ENCODE measurements at places on chromosomes 12 and 14.

DNA sequence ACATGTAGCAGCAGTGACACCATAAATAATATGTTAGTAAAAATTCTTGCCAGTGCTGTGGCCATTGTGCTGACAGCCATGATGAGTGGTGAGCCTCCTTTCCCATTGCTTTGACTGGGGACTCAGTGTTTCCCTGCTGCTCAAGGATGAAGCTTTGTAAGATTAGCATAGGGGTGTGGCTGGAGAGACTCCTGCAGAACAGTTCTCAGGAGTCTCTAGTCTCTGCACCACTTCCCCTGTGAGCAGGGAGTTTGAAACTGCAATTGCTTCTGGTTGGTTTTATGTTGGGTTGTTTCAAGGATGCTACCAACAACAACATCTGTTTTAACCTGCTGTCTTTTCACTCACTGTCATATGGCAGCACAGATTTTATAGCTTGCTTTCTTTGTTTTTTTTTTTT is 41.4 kb downstream of the ZC3H14 start:
- no peak for DNase-seq

DNA sequence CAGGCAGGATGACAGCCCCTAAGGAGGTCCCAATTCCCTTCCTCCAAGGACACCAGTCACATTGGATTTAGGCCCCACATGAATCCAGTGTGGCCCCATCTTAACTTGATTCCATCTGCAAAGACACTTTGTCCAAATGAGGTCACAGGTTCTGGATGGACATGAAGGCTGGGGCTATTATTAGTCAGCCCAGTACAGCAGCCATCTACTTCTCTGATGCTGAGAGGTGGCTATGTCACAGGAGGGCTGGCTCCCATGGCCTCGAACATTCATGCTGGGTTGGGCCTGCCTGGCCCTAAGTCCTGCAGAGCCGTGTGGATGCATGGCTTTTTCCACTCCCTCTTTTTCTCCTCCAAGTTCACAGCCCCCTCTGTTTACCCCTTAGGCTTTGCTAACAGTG is 35.9 kb downstream of the SLC15A4 start:
- no peak for DNase-seq

DNA sequence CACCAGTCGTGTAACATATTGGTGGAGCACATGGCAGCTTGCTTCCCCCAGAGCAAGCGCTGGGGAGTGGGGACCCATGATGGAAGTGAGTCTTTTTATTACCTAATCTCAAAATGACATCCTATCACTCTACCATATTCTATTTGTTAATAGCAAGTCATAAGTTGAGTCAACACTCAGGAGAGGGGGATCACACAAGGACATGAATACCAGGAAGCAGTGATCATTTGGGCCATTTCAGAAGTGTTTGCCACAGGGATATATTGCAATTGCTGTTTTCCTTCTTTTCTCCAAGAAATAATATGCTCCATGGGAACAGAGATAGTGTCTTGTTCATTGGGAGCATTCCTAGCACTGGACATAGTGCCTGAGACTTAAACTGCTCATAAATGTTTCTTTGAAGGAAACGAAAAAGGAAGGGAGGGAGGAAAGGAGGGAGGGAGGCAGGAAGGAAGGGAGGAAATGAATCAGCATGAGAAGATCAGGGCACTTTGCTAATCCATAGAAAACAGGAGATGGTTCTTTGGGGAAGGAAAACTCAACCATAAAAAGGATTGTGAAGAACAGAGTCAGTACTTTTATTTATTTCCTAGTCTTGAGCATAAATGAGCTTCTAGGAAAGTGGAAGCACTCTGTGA is 39.2 kb upstream of the EEA1 start:
- no peak for DNase-seq

DNA sequence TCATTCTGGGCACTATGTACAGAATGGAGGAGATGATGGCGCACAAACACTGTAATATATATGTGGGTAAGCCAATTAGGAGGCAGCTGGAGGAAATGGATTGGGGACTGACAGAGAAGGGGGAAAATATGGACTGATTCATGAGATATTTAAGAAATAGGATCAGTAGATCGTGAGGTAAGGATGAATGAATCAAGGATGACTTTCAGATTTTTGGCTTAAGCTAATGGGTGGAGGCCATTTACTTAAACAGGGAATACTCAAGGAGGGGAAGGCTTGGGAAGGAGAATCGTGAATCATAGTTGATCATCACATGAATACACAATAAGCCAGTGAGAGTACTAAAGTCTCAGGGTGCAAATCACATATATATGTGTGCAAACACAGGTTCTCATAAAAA is 11.2 kb upstream of the GNPNAT1 start:
- no peak for DNase-seq

- DNase-seq = no peak
Measured at GRCh38 chr14:35050652-35051051, 4.6 kb downstream of the FAM177A1 start.

DNA sequence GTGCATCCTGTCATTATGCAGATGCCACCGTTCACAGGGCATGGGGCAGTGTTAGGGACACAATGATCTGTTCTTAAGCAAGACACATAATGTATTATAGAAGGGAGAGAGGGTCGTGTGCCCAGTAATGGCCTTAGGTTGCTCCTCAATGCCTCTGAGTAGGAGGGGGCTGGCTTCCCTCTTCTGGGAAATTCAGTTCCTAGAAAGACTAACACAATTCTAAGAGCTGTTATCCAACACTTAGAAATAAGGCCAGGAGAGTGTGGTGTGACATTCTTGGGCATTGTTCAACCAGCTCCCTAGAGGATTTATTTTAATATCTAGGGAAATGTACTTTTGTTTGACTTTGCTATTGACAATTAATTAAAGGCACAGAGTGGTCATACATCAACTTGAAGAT is 118.5 kb downstream of the ADCK1 start:
- no peak for DNase-seq

DNA sequence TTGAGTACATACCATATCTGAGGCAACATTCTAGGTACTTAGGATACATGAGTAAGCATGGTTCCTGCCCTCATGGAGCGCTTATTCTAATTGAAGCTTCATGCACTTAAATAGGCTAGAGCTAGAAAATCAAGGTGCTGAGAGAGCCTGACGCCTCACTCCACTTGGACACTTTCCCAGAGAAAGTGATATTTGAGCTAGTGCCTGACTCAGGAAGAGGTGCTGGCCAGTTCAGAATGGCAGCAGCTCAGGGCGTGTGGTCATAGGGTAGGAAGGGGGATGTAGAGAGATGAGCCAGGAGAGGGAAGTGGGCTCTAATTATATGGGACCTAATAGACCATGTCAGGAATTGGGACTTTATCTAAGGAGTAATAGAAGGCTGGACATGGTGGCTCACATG is 33.3 kb downstream of the TULP3 start:
- DNase-seq = no peak

DNA sequence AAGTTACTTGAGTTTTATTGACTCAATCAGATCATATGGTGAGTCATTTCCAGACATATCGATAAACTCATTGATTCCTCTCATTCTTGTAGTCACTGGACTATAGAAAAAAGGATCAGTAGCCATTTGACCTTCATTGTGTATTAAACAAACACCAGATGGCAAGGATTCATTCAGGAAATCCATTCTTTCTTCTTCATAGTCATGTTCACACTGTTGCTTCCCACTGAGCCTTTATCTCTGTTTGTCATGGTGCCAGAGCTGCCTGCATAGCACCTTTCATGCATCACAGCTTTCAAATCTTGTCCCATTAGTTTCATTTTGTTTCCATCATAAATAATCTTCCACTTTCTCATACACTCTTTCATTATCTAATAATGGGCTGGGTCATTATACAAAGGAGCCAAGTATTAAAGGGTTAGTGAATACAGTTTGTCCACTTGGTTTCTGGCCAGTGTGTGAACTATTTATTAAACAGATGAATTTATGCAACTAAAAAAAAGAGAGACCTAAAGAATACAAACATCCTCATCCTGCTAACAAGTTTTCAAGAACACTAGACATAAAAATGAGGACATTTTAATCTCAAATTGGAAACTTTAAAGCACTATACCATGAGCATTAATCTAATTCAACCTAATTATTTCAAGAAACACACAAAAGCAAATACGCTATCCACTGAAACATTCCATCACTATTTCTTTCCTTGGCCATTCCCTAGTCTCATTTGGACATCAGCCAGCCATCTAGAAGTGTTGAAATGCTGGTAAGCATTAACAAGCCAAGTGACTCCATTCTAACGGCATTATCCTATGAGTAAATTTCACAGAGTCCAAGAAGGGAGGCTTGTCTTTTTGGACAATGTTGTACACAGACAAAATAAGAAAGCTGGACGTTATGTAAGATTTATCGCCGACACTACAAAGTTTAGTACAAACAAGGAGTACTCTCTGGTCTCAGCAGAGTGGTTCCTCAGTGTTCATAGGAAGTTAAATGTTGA is 476.5 kb downstream of the FOXG1 start:
- no peak for DNase-seq

GRCh38 chr12:89194683-89195082 is 157.6 kb downstream of the DUSP6 start:
- no peak for DNase-seq

DNA sequence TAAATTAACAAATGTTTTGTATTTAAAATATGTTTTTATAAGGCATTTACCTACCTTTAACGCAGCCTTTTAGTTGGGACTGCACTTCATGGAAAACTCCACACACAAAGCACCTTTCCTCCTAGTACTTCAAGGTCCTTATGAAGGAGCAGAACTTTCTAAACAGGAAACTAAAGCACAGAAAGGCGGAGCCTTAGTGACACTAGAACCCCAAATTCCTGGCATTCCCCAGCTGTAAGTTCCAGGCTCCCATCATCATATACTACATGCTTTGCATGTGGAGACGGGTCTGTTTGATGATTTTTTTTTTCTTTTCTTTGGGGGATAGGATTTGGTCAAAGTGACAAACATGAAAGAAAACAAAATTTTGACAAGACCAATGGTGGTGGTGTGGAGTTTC is 39.5 kb downstream of the STXBP6 start:
- DNase-seq = no peak

GRCh38 chr12:68953536-68953935 is 20.6 kb upstream of the CPM start:
- DNase-seq = peak; percentile 34

- DNase-seq = peak; percentile 53
Measured at GRCh38 chr12:52155048-52155868, 36.6 kb downstream of the KRT80 start.

GRCh38 chr12:103138538-103138937 is 181.1 kb downstream of the ASCL1 start:
- no peak for DNase-seq

- no peak for DNase-seq
Measured at GRCh38 chr14:100306998-100307765, 938 bp upstream of the SLC25A29 start.

DNA sequence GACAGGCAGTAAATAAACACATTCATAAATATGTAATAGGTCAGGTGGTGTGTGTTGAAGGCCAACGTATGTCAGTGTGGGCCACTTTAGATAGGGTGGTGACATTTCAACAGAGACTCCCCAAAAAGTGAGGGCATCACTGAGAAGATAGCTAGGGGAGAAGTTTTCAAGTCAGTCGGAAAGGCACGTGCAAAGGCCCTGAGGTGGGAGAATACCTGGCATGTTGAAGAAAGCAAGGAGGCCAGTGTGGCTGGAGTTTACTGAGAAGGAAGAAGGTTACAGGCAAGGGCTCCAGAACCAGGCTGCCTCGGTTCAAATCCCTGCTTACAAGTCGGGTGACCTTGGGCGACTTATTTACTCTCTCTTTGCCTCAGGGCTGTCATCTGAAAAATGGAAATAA is 11.0 kb upstream of the HEBP1 start:
- DNase-seq = no peak

GRCh38 chr12:99372257-99372920 is 275.2 kb upstream of the GARIN6 start:
- no peak for DNase-seq

- no peak for DNase-seq
Measured at GRCh38 chr14:65853407-65853955, 441.0 kb downstream of the FUT8 start.

DNA sequence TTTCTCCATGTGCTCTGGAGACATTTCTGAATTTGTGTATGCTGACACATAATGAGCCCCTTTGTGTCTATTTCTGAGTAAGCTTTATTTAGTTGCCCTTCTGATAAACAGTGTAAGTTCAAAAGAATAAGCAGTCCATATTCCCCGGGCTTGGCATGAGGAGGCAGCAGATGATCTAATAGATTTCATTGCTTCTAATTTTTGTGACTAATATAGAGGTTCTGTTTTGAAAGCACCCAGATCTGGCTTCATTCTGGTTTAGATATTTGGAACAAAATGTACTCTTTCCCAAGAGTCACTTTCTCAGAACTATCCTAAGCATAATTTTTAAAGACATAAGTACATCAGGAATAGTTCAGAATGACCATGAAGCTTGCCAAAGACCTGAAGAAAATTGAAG is 290.9 kb downstream of the BTG1 start:
- no peak for DNase-seq

DNA sequence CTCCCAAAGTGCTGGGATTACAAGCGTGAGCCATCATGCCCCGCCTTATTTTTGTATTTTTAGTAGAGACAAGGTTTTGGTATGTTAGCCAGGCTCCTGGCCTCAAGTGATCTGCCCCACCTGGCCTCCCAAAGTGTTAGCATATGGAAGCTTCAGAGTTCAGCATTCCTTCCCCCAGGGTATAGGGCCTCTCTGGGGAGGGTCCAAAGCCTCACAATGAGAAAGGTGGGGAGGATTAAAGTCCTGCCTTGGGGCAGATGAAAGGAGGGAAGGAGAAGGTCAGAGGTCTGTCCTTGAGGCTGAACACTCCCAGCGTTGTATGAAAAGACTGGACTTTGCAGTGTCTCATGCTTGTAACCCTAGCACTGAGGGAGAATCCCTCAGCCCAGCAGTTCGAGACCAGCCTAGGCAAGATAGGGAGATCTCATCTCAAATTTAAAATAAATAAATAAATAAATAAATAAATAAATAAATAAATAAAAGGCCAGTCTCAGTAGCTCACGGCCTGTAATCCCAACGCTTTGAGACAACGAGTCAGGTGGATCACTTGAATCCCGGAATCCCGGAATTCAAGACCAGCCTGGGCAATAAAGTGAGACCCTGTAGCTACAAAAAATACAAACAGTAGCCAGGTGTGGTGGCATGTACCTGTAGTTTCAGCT is 22.0 kb upstream of the RCOR1 start:
- DNase-seq = no peak

GRCh38 chr12:31224768-31225448 is 101.0 kb downstream of the SINHCAF start:
- DNase-seq = no peak

DNA sequence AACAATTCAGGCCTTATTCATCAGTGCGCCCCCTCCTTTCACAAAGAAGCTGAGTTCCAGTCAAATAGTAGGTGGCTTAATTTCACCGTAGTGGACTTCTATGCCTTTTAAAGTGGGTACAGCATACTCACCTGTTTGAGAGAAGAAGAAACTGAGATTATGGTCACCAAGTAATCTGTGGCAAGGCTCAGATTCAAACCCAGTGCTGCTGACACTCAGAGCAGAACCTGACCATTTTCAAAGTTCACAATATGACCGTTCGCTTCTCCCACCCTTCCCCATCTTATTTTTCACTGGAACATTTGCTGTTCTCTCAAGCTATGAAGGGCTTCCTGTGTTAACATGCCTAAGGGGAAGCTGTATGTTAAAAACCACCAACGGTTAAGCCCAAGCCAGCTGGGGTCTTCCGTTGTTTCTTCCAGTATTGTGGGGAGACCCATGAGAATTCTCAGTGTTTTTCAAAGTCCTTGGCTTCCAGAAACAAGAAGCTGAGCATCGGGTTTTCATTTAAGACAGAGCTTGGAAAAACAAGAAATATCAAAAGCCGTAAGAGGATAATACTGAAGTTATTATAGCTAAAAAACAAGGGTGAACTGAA is 6.1 kb upstream of the PSMA6 start:
- DNase-seq = no peak

- no peak for DNase-seq
Measured at GRCh38 chr12:50926415-50926814, 25.9 kb upstream of the HIGD1C start.
